ENCODE measurements at places on chromosomes 4 and X. TPM values are rescaled to one million over a fixed set of nuclear protein-coding genes. Genes with fewer than 3 reads are reported as not detected.
A peak's percentile ranks its signal among the peaks of the same experiment; 100 is the strongest.

- DNase-seq, result no peak
Measured at GRCh38 chr4:69075061-69075792, 21.0 kb upstream of the UGT2B7 start.

- DNase-seq, result peak; percentile 25
Measured at GRCh38 chr4:165207016-165207430, 338 bp upstream of the KLHL2 start.

GRCh38 chr4:62448911-62449310 lies 1248.8 kb downstream of the ADGRL3 start:
- no peak for DNase-seq

GRCh38 chr4:139986689-139987501 lies 167.1 kb downstream of the MAML3 start:
- no peak for DNase-seq

DNA sequence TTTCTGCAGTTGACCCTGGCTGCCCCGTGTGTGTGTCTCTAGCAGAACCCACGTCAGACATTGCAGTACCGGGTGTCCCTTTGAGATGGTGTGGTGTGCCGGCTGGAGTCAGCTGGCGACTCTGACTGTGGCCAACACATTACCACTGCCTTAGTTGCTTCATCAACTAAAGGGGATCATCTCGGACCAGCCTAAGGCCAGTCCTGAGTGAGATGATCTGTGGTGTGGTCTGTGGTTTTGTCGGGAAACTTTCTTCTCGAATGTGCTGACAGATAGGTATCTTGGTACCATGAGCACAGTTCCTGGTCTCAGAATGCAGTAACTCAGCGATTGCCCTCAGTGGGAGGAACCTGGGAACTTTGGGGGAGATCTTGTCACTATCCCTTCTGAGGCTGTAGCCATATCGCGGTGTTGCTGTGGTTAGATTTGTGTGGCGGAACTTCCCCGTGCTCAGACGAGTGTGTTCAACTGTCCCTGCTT lies 15.8 kb downstream of the TBC1D14 start:
- DNase-seq, result no peak

- DNase-seq, result no peak
Measured at GRCh38 chr4:113657586-113658233, 103.8 kb downstream of the CAMK2D start.

- no peak for DNase-seq
Measured at GRCh38 chrX:112609631-112610030, 70.1 kb downstream of the LHFPL1 start.

DNA sequence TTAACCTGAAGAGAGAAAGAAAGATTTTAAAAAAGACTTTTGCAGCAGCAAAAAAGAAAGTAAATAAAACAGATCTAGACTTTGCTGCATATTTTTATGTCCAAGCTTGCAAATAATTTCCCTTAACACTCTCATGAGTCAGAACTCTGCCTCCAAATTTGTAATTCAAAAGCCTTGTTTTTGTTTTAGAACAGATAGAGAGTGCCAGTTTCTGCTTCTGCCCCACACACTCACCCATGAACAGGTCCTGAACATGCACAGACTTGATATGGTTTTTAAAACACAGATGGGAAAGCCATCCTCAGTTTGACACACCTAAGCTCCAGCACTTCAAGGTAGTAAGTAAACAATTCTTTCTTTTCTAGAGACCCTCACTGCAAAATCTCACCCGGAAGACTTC lies 39.7 kb upstream of the VCX3B start:
- no peak for DNase-seq

GRCh38 chrX:3465017-3465416 lies 118.6 kb upstream of the MXRA5 start:
- DNase-seq, result no peak

- DNase-seq, result no peak
Measured at GRCh38 chr4:147923381-147923780, 191.5 kb downstream of the ARHGAP10 start.

DNA sequence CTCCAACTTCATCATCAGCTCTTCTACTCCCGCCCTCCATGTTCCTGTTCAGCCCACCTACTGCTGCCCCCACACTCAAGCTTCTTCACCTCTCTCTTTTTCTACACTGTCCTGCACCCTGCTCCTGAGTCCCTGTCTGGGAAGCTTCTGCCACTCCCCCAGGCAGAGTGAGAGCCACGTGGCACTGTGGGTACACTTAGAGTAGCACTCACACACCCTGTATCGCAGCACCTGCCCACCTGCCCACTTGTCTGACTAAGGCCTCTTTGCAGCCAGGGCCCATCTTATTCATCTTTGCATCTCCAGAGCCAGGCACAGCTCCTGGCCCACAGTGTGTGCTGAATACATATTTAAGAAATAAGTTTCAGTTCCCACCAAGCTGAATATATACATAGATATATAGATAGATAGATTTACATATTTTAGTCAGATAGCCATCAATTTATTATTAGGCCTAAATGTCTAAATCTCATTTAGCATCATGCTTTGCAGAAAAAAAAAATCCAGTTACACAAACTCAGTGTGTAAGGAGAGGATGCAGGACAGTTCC lies 24.9 kb downstream of the CCDC149 start:
- DNase-seq, result no peak

GRCh38 chr4:168907119-168907698 lies 102.8 kb downstream of the CBR4 start:
- no peak for DNase-seq

GRCh38 chr4:8291701-8292477 lies 22.3 kb downstream of the HTRA3 start:
- DNase-seq, result no peak

GRCh38 chrX:47584714-47585113 lies 2.5 kb downstream of the TIMP1 start:
- DNase-seq, result no peak

DNA sequence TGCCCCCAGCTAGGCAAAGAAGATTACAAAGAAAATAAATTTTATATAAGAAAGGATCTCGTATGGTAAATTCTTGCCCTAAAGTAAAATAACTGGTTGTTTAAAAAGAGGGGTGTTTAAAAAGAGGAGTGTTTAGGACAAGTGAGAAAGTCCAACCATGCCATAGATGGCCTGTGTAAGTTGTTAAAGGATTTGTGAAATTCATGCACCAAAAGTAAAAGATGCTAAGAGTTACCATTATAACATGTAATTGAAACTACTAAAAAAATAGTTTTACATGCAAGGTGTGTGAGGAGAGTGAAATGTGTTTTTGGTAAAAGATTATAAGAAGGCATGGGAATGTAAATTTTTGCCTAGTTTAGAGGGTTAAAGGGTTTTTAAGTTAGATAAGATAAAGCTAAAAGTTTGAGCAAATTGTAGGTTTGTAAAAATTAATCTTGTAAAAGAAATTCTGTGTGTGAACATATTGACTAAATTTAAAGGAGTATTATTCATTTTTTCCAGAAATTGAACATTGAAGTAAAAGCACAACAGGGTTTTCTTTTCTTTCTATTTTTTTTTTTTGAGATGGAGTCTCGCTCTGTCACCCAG lies 20.1 kb downstream of the HTT-AS start:
- DNase-seq, result no peak

DNA sequence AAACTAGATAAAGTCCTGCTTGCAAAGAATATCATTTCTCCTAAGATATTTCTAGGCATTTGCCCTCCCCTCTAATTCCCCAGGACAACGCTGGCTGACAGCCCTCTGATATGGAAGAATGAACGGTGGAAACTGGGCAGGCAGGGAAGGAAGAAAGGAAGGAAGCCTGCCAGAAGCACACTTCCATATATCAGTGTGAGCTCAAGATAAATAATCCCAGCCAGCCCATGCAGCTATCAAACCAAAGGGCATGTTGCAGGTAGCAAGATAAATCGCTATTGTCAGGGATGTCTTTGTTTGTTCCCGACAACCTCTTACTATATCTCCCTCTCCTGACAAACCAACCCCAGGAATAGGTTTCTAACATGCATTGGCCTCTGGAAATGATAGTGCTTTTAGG lies 412.8 kb downstream of the HNRNPD start:
- no peak for DNase-seq

DNA sequence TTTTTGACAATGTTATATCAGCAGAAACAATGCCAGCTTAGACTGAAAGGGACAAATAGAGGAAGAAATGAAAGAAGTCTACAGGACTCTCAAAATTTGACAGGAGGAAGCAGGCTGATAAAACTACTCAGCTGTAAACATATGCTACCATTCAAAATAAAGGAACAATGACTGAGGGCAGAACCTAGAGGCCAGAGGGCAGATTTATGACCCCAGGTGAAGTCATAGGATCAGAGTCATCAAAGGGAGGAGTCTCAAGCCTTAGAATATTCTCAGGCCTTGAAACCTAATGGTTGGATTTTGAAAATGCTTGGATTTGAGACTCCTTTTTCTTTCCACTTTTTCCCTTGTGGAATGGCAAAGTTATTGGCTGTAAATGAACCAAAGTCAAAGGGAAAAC lies 17.0 kb upstream of the SYTL5 start:
- DNase-seq, result no peak

DNA sequence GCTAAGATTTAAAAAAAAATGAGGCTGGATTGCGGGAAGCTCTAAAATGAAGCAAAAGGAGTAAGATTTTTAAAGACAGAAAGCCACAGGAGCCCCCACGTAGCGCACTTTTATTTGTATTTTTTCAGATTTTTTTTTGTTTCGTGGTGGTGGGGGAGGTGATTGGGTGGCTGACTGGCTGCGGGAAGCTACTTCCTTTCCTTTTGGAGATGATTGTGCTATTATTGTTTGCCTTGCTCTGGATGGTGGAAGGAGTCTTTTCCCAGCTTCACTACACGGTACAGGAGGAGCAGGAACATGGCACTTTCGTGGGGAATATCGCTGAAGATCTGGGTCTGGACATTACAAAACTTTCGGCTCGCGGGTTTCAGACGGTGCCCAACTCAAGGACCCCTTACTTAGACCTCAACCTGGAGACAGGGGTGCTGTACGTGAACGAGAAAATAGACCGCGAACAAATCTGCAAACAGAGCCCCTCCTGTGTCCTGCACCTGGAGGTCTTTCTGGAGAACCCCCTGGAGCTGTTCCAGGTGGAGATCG lies 908 bp downstream of the PCDH10 start:
- DNase-seq, result no peak

GRCh38 chrX:141375011-141375760 lies 132.9 kb upstream of the SPANXC start:
- no peak for DNase-seq

GRCh38 chrX:49257846-49258748 lies 6.4 kb downstream of the FOXP3 start:
- no peak for DNase-seq

DNA sequence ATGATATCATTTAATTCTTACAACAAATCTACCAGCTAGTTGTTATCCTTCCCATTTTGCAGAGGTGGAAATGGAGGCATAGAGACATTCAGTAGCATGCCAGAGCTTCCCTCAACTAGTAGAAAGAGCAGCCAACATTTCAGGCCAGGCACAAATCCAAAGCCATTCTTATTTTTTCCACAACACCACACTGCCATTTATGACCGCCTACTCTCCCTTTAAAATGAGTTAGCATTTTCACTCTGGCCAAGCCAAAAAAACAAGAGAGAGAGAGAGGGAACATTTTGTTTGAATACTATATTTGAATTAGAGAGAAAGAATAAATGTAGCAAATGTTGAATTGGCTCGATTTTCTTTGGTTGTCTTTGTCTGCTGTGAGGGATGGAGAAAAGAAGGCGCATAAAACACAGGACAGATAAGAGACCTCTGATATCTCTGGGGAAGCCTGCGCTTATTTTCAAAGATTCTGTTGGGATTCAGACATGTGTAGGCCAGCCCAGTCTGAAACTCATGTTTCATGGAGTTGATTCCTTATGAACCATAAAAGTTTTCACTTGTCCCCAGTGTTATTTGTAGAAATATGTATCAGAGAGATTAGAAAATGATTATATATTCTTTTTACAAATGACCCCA lies 265.7 kb downstream of the RAB28 start:
- peak; percentile 37 for DNase-seq

DNA sequence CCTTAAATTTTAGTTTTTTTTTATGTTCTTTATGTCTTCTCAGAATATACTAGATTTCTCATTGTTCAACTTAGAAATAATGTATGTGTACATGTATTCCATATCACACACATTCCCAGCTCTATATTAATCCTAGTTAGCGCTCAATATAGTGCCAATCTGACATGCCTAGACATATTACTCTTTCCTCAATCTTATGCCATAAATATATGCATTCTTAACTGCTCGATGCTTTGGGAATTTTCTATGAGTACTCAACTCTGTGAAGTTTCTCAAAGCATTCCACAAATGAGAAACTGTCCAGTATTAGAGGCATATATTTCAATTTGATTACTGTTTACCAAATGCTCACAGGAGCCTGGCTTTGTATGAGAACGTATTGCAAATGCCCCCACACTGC lies 231.2 kb upstream of the VEGFC start:
- no peak for DNase-seq

- no peak for DNase-seq
Measured at GRCh38 chr4:147351083-147351787, 129.7 kb upstream of the EDNRA start.

DNA sequence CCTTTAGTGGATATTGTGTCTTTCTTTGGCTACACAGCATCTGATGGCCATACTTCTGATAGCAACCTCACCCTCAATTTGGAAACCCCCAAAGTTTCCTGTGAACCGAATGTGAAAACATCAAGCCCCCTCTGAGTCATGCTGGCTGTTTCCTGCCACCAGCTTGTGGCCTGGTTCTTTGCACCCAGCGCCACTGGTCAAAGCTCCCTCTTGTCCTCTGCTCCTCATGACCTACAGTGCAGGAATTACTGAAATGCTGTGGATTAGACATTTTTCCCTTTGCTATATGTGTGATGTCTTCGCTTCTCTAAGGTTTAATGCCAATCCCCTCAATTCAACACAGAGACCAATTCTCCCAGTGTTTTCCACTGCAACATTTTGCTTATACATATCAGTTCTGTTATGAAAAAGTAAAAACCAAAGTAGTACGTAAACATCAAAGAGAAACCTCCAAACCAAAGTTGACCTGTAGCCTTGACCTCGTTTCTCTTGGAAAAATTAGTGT lies 224.0 kb upstream of the TENM3 start:
- no peak for DNase-seq

RAI2 gene
- polyA plus RNA-seq, result 19.2 TPM

UGT2B11 gene
- 0.31 TPM for polyA plus RNA-seq

PITX2 gene
- polyA plus RNA-seq, result not detected

UGT2B15 gene
- polyA plus RNA-seq, result 0.45 TPM

CACNA1F gene
- polyA plus RNA-seq, result 0.52 TPM

FNIP2 gene
- 33.0 TPM for polyA plus RNA-seq

ATP6AP2 gene
- polyA plus RNA-seq, result 126 TPM

TDO2 gene
- 22.9 TPM for polyA plus RNA-seq

ASB12 gene
- polyA plus RNA-seq, result 0.85 TPM

ATP2B3 gene
- polyA plus RNA-seq, result 0.35 TPM

PDCL2 gene
- polyA plus RNA-seq, result 0.36 TPM

SMIM31 gene
- 0.17 TPM for polyA plus RNA-seq

RBM3 gene
- 372 TPM for polyA plus RNA-seq

NXF2B gene
- 0.59 TPM for polyA plus RNA-seq

SLC6A14 gene
- polyA plus RNA-seq, result 0.21 TPM

IL3RA gene
- 19.0 TPM for polyA plus RNA-seq

GPC3 gene
- 487 TPM for polyA plus RNA-seq
